ENCODE measurements at places on chromosomes 3 and 15.

- DNase-seq = no peak
Measured at GRCh38 chr15:78365917-78366316, 25.8 kb downstream of the CRABP1 start.

DNA sequence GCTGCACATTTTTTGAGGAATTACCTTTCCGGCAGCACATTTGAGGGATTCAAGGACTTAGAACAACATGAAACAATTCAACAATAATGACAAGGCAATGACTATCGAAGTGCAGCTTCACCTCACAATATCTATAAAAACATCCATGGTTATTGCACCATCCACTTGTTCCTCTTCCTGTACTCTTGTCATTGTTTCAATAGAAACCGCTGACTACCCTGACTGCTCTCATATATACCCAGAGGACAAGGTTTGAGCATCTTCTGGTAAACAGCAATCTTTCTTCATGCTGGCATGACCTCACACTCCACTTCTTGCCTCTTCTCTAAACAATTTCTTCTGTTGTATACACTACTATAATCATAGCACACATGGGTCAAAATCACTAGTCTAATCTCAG, 864.9 kb downstream of the FHIT start:
- DNase-seq = no peak

DNA sequence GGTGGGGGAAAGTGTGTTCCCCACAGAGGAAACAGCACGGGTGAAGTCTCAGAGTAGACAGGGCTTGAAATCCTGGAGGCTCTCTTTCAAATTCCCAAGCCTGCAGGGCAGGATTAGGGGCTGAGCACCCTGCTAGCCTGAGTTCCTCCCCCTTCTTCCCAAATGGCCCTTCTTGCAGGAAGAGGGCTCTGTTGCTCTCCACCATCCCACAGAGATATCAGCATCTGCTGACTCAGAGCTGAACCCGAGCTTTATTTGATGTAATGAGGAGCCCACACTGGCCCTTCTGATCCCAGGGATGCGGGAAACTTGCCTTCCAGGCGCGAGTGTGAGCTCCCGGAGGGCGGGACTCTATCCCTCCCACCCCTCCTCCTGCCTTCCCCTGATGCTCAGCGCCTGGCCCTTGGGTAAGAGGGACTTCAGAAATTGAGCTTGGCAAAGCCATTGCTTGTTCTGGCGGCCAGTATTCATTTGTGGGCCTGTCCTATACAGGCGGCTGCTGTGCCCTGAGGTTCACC, 1.4 kb upstream of the STRA6 start:
- DNase-seq = no peak

DNA sequence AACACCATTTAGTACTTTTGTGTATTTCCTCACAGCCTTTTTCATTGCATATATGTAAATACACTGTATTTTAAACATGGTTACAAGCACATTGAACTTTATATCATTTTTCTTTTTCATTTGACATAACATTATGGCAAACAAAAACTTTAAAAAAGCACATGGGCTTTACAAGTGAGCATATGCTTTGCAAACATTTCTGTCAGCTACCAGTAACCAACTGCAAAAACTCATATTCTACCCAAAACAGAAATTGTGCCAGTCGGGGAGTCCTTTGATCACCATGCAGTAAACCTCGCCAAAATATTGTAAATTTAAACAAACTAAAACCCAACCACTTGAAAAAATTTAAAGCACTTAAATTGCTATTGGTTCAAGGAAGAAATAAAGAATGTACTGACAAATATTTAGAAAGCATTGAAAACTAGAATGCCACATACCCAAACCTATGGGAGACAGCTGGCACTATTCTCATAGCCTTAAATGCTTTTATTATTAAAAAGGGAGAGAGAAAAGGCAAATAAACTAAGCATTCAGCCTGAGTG, 24.4 kb downstream of the ZNF710 start:
- DNase-seq = no peak

GRCh38 chr15:56752986-56753385, 19.7 kb upstream of the ZNF280D start:
- DNase-seq = no peak

DNA sequence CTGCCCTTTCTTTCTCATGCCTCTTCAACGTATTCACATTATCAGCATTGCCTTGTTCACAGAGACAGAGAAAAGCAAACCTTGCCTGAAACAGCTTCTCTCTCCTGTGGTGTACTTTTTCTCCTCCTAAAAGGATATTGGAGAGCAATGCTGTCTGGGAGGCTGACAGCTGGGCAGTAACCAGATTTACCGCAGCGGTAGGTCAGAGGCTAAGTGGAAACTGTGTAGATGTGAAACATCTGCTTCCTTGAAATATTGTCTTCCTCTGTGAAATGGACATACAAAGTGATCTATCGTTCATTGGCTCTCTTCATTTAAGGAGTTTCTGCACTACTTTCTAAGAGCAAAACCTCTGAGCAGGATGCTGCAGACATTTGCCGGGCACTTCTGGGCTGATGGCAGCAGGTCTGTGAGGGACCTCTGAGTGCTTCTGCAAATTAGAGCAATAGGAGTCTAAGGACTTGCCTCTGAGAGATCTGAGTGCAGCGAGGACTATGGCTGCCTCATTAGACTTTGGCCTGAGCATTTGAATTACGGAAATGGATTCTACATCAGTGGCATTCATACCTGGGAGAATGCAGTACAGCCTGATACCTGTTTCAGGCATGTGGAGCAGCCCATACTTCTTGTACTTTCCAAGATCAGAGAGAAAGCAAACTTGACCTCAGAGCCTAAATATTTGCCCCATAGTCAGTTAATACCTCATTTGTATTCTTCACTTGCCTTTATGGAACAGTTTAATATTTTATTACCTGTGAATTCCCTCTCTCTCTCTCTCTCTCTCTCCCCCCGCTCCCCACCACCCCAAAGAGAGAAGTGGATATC, 260.5 kb upstream of the TPRG1 start:
- no peak for DNase-seq

DNA sequence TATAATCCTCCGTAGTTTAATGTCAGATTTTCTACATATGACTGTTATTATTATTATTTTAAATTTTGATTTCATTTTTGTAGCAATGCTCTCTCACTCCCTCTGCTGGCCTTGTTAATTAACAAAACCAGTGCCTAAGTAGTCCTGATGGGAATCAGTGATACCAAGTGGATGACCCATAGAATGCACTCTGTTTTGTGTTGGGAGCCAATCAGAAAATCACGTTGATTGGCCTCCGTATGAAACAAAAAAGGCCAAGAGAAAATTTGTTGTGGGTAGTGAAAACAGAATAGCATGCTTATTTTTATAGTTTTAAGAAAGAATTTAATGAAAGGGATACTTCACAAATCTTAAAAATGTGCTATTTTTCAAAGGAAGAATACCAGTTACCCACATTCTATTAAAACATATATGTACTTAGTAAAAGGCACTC, 34.4 kb upstream of the MEIS2 start:
- DNase-seq = no peak

DNA sequence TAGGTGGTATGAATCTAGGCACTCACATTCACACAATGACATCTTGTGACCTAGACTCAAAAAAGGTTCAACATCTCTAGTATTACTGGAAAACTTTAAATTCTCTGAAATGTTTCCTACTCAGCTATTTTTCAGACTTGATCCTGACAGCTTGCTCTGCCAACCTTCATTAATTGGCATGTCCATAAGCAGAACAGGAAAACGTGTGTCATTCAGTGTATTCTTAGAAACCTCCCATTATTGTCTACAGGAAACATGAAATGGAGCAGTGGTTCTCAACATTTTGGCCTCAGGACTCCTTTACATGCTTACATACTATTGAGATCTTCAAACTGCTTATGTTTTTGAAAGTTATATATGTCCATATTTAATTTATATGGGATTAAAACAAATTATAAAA, 363.2 kb downstream of the NAALADL2 start:
- no peak for DNase-seq

GRCh38 chr3:124115956-124116355, 124.0 kb upstream of the ROPN1 start:
- no peak for DNase-seq

DNA sequence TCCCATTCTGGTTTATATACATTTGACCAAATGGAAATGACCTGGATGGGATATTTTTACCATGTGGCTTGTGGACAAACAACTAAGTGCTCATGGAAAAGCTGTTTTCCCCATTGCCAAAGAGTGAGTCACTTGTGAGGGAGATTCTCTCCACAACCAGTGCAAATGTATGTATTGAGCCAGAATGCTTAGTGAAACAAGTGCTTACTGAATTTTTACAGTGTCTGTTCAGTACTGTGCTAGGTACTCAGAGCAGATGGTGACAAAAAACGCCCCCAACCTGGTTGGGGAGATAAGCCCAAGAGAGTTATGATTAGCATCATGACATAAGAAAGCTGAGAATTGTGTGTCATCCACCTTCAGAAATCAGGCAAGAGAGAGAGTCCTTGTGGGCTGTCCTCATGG, 2.3 kb downstream of the CHP1 start:
- no peak for DNase-seq

- no peak for DNase-seq
Measured at GRCh38 chr3:131075632-131076328, 49.1 kb downstream of the NEK11 start.

GRCh38 chr3:14318646-14319045, 83.8 kb upstream of the SLC6A6 start:
- no peak for DNase-seq

DNA sequence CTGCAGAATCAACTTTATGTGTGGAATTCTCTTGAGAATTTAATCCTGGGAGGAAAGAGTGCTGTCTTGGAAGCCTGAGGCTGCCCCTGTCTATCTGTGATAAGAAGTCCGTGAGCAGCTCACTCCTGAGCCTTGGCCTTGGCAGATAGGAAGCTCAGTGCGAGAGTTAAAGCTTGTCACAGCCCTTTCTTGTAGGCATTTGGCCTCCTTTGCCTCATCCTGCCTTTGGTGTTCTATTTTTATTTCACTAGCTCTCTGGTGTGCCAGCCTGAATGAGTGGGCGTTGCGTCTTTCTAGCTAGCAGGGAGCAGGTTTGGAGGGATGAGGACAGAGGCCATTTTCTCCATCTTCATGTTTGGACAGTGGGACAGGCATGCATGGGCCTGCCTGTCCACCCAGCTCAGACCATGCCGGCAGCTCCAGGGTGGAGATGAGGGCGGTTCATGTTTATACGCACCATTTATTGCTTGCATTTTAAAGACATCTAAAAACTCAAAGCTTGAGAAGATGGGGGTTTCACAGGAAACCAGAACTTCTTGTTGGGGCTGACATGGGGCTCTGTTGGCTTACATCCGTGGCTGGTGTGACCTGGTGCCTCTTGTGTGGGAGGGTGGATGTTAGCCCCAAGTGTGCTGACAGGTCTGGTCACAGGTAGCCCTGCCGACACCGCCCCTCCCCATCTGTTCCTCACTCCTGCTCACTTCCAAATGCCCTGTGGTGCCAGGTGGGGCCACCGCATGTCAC, 29.8 kb downstream of the IRAK2 start:
- DNase-seq = no peak

DNA sequence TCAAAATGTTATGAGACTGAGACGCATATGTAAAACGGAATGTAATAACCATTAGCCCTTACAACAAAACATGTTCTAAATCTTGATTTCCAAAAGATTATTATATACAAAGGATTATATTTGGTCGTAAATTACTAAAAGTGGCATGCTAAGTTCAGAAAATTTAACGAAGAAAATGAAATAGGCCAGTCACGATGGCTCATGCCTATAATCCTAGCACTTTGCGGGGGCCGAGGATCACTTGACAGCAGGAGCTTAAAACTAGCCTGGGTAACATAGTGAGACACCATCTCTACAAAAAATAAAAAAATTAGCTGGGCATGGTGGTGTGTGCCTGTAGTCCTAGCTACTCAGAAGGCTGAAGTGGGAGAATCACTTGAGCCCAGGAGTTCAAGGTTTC, 29.0 kb downstream of the ACAD11 start:
- DNase-seq = no peak

DNA sequence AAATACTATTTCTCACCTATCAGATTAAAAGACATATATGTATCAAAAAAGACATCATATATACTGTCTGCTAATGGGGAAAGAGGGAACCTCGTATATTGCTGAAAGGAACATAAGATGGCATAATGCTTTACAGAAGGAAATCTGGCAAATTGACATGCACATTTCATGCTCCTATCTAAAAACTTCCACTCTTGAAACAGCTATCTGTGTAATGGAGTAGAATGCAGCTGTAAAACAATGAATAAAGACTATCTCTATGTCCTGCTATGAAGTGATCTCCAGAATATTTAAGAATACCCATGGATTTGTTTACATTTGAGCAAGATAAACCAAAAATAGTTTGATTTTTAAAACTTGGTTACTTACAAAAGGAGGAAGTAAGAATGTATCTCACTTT, 107.4 kb downstream of the TBL1XR1 start:
- no peak for DNase-seq

- no peak for DNase-seq
Measured at GRCh38 chr15:80564056-80564455, 131.1 kb upstream of the ABHD17C start.

- DNase-seq = peak; percentile 55
Measured at GRCh38 chr3:51706788-51707731, at the start of gene GRM2. Gene GRM2 (plus strand): TSS chr3:51707068. CDS start chr3:51708984, 1,916 bp downstream.

DNA sequence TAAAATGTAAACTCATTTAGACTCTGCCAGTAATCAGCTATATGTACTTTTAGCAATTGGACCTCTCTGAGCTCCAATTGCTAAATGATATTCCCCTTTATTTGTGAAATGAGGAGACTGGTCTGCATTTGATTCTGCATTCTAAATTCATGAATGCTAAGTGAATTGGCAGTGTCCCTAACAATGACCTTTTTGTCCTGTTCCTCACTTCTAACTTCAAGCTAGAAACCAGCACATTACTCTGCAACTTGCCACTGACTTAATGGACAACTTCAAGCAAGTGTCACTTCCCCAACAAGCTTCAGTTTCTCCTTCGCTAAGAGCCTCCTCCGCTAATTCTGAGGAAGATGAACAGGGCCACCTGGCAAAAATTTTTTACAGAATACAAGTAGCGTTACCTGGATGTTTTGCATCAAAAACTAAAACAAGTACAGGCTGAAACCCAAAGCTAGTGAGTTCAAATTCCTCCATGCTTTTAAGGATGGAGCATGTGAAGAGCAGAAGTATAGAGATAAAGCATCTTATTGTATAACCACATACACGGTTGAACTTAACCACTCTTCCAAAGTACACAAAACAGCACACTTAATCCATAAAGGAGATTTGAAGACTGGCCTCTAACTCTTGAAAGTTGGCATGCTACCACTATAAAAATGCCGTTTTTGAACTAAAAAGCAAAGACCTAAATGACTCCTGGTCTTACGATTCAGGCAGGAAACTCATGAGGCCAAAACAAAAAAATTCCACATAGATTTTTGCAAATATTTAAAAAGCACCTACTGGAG, 207.6 kb downstream of the MAGI1 start:
- no peak for DNase-seq

GRCh38 chr3:144810160-144810559, 838.5 kb downstream of the DIPK2A start:
- DNase-seq = no peak

All from fibroblast of skin of left biceps (primary cell).